ENCODE measurements at places on chromosomes 12 and 14.

DNA sequence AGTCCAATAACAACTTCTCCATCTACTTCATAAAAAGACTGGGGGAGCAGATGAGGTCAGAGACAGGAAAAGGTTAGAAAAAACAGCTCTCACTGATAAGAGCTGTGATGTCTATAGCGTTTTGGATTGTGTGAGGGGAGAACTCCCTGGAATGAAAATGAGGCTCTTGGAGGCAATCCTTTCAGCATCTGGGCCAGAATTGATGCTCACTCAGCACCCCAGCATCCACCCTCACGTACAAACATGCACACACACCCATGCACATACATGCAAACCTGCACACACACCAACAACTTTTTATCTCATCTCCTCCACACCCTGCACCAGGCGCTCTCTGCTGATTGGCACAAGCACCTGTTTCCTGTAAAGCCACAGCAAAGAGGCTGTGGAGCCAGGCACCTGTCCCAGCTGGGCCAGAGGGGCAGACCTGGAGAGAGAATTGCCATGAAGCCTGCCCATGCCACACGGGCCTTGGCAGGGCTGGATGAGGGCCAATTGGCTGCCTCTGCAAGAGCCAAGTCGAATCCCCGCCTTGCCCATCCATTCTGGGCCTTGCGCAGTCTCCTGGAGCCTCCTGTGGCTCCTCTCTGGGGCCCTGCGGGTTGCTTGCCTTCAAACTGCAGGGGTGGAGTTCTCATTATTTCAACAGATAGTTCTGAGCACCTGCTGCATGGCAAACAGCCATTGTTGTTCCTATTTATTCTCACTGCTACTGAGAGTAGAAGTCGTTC is 53.1 kb downstream of the SYNE3 start:
- no peak for DNase-seq

- no peak for DNase-seq
These were observed 223.6 kb upstream of the SOX5 start for GRCh38 chr12:24173067-24173466.

DNA sequence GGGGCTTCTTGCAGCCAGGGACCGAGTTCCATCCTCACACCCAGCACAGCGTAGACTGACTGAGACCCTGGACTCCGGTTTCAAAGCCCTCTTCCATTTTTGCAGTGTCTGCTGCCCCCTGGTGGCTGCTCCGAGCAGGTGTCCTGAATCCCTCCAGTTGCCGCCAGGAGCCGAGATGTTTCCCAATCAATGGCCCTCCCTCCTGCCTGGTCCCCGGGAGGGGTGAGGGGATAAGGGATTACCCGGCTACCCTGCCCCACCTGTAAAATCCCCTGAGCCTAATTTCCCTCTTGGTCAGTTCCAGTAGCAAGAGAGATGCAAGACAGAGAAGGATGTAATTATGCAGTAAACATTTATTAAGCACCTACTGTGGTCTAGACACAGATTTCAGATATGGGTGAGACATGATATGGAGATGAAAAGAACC is 55.0 kb downstream of the PHETA1 start:
- no peak for DNase-seq

- DNase-seq = no peak
These were observed 173.2 kb downstream of the SUDS3 start for GRCh38 chr12:118549510-118549980.

DNA sequence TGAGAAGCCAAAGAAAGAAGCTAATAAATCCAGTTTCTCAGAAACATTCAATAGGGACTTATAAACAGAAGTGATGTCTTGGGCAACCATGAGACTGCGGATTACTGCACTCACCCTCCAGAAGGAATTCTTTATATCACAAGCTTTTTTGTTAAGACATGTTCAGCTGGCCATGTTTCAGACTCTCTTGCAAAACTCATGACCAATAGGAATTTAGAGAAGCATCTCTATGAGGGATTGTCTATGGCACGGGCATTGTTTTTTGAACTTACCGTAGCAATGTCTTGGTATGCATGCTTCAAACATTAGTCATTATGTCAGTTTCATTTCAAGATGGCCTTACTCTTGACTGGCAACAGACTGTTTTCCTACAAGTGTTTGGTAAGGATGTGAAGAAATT is 15.5 kb upstream of the ZNF268 start:
- DNase-seq = no peak

- no peak for DNase-seq
These were observed 65.3 kb downstream of the PRIMA1 start for GRCh38 chr14:93723001-93723400.

GRCh38 chr12:49891476-49891875 is 12.2 kb downstream of the FAIM2 start:
- no peak for DNase-seq

DNA sequence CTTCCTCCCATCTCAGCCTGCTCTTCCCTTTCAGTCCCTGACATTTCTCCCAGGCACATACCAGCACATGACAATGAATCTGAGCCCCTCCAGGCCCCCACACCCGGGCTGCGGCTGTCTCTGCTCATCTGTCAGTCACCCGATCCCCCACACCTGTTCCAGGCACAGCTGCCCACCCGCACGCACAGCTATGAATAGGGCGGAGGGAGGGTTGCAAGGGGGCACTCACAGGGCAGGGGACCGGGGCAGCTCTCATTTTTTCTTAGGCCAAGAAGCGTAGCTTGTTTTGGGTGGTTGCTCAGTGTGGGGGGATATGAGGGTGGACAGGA is 43.7 kb upstream of the TSPAN9 start:
- DNase-seq = no peak

- DNase-seq = no peak
These were observed 1082.1 kb downstream of the AACS start for GRCh38 chr12:126147321-126147720.

- DNase-seq = no peak
These were observed 160.6 kb upstream of the SYT1 start for GRCh38 chr12:78703820-78704525.

DNA sequence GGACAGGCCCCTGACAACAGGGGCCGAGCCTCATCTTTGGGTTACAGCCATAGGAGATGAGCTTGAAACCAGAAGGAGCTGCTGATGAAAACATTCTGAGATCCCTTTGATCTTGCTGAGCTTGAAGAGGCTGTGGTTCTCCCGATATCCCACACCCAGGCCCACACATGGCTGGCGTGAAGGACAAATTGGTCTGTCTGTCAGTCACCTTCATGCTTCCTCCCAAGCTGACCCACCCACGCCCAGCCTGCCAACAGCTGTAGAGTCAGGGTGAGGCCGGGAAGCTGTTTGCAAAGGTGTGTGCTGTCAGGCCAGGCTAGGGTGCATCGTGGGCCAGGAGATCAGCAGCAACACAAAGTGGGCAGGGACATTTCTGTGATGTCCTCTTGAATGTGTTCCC is 43.2 kb downstream of the FZD10 start:
- no peak for DNase-seq

DNA sequence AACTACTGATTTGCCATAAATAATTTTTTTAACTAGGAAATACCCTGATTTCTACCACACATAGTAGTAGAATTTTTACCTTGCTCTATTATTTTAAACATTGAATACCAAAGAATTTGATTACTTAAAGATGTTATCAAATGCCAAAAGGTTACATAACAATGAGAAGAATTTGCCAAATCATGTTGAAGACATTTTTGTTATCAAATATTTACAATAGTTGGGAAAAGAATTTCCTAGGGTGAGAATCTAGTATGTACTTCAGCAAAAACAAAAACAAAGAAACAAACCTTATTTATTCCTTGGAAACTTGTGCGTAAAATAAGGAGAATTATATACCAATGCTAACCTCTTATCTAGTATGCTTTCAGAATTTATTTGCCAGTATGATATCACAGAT is 107.2 kb downstream of the SCAF11 start:
- no peak for DNase-seq

- no peak for DNase-seq
These were observed 11.1 kb downstream of the SSH1 start for GRCh38 chr12:108846290-108846701.

- DNase-seq = no peak
These were observed 13.2 kb downstream of the NOPCHAP1 start for GRCh38 chr12:104999347-104999685.

- no peak for DNase-seq
These were observed 40.5 kb downstream of the TSPAN11 start for GRCh38 chr12:30967026-30967425.

GRCh38 chr12:674272-674781 is 11.1 kb upstream of the NINJ2 start:
- no peak for DNase-seq

GRCh38 chr12:54592316-54592715 is 3.9 kb upstream of the PPP1R1A start:
- DNase-seq = no peak

DNA sequence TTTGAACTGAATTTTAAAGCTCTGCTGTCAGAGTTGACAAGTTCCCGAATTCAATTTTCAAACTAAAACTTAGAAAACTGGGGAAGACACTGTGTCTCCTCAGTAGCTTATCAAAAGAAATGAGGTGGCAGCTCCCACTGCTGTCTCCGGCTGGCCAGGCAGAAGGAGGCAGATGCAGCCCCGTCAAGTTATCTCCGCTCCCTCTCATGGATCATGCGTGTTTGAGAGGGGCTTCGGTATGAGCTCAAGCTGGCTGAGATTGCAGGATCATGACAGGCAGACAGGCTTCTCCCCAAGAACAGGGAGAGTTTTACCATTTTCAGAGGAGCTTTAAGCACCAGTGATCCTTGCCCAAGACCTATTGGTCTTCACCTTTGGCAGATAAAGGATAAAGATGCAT is 88.8 kb downstream of the NEDD1 start:
- DNase-seq = no peak

DNA sequence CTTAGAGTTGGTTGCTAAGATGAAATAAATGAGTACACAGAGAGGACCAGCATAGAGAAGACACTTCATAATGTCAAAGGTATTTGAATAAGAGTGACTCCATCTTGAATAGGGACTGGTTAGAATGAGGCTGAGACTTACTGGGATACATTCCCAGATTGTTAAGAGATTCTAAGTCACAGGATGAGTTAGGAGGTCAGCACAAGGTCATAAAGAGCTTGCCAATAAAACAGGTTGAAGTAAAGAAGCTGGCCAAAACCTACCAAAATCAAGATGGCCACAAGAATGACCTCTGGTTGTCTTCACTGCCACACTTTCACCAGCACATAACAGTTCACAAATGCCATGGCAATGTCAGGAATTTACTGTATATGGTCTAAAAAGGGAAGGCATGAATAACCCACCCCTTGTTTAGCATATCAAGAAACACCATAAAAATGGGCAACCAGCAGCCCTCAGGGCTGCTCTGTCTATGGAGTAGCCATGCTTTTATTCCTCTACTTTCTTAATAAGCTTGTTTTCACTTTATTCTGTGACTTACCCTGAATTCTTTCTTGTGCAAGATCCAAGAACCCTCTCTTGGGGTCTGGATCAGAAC is 8.3 kb upstream of the SERPINA1 start:
- no peak for DNase-seq

GRCh38 chr12:21662122-21662792 is 4.6 kb upstream of the LDHB start:
- DNase-seq = no peak

GRCh38 chr12:51926718-51927117 is 19.4 kb downstream of the ACVRL1 start:
- DNase-seq = no peak

GRCh38 chr12:41089438-41089837 is 98.7 kb upstream of the PDZRN4 start:
- no peak for DNase-seq
